Urinary bladder (tissue), 4 donors: ENCODE measurements at places on chromosomes 6 and 20. TPM values are rescaled to one million over a fixed set of nuclear protein-coding genes. Genes with fewer than 3 reads are reported as not detected.

DNA sequence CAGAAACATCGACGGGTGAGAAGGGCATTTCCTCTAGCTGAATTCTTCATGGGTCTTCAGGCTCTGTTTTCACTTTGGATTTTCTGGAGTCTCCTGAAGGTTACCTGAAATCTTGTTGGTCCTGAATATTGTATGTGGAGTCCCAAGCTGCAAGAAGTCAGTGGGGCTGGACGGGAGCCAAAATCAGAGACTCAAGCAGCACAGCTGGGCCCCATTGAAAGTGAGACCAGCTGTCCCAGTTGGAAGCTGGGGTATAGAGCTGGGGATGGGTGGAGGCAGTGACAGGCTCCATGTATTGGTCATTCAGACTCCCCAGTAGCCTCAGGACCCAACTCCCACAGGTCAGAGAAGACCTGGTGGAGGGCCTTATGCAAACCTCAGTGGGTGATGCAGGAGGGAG, 111.3 kb upstream of the MLN start:
- DNase-seq = no peak

DNA sequence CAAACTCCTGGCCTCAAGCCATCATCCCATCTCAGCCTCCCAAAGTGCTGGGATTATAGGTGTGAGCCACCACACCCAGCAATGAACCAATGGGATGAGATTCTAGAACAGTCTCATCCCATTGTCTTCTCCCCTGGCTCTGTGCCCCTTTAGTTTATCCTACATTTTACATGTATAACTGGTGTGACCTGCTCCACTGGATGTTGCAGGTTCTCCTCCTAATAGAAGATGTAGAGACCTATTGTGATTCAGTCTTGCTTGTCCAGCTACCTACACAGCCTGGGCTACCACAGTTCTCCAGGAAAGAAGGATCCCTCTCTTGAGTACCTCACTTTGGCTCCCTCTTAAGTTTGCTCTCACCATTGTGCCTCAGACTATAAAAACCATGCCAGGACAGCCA, 2.0 kb upstream of the FKBPL start:
- DNase-seq = no peak

GRCh38 chr6:109347779-109348178, 34.5 kb downstream of the CD164 start:
- DNase-seq = no peak

DNA sequence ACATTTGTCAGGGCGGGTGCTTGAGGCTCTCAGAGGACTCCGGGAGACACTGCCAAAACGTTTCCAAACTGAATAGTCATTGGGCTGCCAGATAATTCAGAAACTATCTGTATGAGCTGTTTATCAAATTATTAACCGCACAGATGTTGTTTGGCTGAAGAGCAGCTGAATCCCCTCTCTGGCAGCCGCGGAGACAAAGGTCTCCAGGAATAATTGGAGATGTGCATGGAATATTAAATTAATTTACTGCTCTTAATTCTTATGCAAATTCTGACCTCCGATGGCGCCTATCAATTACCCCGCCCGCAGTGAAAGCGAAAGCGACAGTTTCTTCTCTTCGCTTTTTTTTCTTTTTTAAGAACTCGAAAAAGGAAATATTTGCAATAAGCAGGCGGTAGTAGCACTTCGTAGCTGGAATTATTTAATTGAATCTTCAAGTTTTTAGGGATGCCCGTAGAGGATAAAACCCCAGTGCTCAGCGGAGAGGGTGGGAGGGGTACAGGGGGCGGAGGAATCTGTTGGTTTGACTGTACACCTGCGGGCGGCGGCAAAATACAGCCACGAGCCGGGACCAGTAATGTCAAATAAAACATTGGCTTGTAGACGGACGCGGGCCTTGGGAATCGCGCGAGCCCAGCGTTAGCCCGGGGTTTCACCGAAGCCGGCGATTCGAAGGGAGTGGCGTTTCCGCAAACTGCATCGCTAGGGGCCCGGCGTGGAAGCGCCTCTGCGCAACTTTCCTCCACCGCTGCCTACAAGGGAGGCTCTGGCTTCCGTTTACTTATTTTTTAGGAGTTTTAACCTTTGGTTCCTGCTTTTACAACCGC, 6.2 kb downstream of the LINC00237 start:
- DNase-seq = no peak

- no peak for DNase-seq
Observed at GRCh38 chr20:15976047-15976736, 597.1 kb downstream of the KIF16B start.

DNA sequence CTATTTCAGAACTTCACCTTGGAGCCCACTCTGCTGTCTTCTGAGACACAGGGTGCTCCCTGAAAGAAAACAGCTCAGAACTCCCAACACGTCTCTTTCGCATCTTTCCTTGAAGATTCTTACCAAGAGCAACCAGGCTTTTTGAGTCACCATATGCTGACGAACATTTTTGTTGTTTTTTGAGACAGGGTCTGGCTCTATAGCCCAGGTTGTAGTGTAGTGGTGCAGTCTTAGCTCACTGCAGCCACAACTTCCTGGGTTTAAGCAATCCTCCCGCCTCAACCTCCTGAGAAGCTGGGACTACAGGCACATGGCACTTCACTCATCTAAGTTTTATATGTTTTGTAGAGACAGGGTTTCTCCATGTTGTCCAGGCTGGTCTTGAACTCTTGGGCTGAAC, 68.5 kb downstream of the TRMT11 start:
- DNase-seq = no peak

GRCh38 chr6:170075659-170076223, 215.1 kb downstream of the DLL1 start:
- DNase-seq = no peak

DNA sequence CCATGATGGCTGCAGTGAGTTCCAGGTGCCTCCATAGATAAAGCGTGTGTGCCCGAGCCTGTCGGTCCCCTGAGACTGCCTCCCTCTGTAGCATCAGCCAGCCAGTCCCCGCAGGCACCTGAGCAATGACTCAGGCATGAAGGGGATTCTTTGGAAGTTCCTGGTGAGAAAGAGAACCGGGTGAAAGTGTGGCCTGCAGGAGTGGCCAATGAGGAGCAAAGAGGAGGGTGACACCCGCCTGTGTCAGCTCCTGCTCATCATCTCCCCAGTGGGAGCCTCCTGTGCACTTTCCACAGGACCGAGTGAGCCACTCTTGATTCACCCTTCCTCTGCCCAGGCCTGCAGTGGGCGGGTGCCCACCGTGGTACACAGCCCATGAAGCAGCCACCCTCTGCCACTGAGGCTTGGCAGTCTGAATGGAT, 71.2 kb upstream of the PTPN1 start:
- DNase-seq = no peak

DNA sequence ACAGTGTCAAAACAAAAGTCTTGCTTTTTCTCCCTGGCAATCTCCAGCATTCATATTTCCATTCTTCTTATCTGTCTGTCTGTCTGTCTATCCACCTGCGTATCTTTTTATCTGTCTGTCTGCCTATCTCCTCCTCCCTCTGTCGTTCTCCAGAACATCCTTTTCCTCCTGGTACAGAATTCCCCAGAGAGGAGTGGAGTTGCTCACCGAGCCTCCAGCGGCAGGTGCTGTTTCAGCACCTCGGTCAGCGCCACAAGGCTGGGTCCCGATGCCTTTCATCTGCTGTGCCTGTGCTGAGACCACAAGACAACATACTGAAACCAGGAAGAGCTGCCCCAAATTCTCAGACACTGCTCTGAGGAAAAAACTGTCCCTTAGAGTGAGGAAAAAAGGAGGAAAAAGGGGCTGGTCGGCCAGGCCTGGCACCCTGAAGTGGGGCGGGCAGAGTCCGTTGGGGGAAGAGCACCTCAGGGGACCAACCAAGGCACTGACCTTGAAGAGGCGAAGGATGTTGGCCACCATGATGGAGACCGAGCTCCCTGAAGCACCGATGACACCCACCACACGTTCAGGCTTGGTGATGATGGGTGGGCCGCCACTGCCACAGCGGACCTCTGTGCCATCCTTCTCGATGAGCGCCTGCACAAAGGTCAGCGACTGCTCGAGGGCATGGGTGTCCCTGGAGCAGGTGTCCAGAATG, 13.3 kb downstream of the GRM4 start:
- no peak for DNase-seq

DNA sequence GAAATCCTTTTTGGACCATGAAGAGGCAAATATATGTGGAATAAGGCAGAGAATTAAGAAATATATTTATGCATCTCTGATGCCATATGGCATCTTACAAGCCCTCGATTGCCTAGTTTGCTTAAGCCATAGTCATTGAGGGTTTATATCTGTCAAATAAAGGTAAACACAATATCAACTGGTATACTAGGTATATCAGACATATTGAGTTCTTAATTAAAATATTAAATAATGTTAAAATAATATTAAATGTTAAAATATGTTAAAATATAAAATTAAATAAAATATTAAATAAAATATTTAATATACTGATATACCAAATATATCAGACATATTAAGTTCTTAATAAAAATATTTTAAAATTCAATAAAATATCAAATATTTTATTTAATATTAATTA, 567.4 kb upstream of the PTCHD4 start:
- DNase-seq = no peak

DNA sequence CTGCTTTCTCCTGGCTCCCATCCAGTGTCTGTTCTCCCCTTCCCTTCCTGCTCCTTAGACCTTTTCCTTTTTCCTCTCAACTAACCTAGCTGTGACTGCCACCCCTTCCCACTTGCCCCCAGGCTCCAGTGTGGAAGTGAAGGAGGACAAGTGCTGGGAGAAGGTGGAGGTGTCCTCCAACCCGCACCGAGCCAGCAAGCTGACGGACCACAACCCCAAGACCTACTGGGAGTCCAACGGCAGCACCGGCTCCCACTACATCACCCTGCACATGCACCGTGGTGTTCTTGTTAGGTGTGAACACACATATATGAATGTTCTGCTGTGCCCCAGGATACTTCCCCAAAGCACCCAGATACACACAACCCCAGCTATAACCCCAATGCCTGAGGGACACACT, 18.5 kb downstream of the CUL9 start:
- no peak for DNase-seq

DNA sequence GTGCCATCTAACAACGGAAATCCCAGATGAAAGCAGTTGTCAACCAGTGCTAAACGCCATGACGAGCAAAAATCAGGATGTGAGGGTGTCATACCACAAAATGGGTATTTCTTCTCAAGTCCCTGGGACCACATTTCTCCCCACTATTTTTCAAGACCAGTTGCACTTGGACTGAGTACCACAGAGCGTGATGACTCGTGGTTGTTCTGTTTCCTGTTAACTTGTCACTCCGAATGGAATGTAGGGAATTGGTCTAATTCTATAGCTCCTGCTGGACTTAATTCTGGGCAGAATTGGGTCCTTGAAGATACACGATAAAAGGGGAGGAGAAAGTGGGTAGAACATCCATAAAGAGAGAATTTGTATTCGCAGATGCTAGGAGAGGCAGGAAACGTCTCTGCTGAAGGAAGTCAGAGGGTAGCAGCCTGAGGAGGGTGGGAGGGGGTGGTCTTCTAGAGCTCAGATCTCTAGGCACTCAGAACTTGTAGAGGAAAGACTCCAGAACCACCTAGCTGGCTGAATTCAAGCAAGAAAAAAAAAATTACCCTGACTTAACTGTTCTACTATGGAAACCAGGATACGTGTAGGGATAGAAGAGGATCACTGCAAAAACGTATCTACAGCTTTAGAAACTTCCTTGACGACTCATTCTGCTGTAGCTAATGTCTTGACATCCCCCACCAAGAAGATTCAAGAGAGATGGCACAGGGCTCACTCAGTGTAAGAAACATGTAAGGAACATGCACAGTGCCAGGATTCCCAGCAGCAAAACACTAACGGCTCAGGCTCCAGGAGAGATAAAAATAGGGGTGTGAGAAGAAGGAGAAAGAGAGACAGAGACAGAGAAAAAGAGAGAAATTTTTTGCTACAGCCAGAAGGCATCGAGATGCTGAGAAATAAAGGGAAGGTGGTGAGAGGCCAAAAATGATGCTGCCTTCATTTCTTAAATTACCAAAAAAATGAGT, 494.7 kb downstream of the CD83 start:
- DNase-seq = no peak

DNA sequence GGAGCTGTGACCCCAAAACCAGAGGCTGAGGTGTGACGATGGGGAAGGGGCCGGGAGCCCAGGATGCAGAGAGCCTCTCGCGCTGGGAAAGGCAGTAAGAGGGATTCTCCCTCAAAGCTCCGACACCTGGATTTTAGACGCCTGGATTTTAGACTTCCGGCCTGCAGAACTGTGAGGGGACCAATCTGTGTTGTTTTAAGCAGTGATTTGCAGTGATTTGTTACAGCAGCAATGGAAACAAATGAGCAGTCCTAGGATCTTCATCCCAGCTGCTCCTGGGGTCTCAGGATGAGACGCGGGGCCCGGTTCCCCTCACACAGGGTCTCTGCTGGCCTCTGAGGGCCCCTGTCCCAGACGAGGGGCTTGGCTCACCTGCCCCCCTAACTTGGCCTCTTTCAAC, 365.5 kb downstream of the THBS2 start:
- DNase-seq = no peak

DNA sequence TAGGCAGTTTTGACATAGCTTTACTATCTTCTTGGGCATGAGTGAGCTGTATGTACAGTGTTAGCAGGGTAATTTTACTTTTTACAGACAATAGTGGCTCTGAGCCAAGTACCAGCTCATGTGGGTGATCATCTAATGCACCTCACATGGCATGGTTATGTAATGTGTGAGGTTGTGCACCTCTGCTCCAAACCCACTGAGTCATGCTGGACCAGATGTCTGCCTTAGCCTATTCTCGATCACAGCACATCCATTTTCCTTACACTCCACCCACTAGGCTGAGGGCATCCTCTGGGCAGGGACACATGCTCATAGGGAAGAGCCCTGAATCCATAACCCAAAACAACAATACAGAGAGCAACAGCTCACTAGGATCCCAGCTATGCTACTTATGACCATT, 71.6 kb upstream of the FBXL4 start:
- no peak for DNase-seq

DNA sequence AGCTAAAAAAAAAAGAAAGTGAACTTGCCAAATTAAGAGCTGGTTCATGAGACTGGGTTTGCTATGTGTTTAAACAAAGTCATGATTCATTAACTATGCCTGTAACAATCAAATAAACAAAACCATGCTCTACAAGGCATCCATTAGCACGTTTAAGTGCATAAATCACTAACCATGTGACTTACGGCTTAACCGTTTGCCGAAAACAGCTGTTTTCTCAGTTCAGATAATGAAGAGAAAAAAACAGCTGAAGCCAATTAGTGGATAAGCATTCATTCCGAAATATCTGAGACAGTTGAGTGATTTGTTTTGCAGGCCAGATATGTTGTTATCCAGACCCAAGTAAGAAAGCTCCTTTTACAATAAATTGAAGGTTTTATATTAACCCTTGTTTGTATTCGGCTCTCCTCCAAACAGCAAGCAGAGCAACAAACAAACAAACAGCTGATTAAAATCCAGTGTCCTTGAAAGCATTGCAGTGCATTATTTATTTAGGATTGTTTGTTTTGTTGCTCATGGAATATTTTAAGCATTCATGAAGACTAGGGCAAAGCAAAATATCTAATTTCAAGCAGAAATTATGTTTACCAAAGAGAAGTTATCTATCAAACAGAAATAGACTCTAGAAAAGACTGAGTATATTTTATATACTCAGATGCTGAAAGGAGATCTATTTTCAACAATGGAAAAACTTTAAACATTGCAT, 343.5 kb downstream of the RFPL4B start:
- DNase-seq = no peak

The TRDN gene
- total RNA-seq = 13.5 TPM

The CGA gene
- not detected for total RNA-seq

The PPP1R14C gene
- total RNA-seq = 0.42 TPM

The C6orf58 gene
- total RNA-seq = not detected

The ARMC12 gene
- total RNA-seq = not detected

The GMPR gene
- total RNA-seq = 4.5 TPM

The PPP1R3G gene
- 4.7 TPM for total RNA-seq

The LIME1 gene
- total RNA-seq = 1.1 TPM

The VGLL2 gene
- 0.11 TPM for total RNA-seq

The MATN4 gene
- total RNA-seq = 1.5 TPM

The DEFB125 gene
- total RNA-seq = not detected

The DAAM2 gene
- total RNA-seq = 21.1 TPM

The CST3 gene
- 166 TPM for total RNA-seq
